Left kidney (tissue), 8 donors: ENCODE measurements at places on chromosomes 7 and 10.

DNA sequence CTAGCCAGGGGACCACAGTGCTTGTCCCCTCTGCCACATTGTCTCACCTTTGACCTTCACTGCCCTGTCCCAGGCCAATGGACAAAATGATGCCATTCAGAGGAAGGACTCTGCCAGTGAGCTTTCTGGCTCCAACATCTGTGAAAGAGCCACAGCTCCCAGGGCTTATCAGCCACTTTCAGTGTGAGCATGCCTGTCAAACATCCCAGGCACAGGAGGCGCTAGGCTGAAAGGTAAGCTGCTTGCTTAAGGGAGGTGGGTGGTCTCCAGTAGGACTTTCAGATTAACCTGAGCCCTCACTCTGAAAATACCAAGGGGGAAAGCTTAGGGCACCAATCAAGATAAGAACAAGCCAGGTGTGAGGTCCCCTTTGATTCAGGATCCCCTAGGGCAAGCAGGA, 59.8 kb upstream of the GDF10 start:
- DNase-seq: no peak

- DNase-seq: no peak
Observed at GRCh38 chr10:124125305-124126116, 32.1 kb upstream of the CHST15 start.

DNA sequence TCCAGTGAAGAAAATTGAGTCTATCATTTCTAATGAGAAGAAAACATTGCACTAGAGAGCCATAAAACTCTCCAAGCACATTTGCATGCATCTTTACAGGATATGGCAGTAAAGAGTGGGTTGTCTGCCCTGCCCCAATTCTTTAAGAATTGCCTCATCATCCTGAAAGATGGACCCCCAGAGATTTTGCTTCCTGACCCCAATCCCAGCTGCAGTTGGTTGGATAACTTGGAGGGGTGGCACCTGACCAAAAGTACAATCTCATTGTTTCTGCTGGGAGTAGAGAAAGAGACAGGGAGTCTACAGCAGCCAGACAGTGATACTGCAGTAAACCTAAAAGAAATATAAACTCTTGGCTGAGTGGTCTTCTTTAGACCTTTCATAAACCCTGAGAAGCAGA, 49.1 kb upstream of the ADCY1 start:
- DNase-seq: no peak

DNA sequence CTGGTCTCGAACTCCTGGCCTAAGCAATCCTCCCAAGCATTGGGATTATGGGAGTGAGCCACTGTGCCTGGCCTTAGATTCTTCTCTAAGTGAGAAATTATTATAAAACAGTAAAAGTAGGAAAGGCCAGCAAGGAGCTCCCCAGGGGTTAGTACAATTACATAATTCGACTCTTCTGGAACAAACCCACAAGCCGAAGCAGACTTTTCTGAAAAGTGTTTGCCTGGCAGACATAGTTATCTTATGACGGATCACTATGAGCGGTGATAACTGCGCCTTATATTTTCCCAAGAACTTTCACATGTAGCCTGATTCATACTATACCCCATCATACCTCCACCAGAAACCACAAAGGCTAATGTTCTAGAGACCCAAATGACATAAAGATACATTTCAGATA, 30.2 kb upstream of the SH3PXD2A start:
- DNase-seq: no peak

- no peak for DNase-seq
Observed at GRCh38 chr10:86888585-86889381, 68.6 kb downstream of the MMRN2 start.

DNA sequence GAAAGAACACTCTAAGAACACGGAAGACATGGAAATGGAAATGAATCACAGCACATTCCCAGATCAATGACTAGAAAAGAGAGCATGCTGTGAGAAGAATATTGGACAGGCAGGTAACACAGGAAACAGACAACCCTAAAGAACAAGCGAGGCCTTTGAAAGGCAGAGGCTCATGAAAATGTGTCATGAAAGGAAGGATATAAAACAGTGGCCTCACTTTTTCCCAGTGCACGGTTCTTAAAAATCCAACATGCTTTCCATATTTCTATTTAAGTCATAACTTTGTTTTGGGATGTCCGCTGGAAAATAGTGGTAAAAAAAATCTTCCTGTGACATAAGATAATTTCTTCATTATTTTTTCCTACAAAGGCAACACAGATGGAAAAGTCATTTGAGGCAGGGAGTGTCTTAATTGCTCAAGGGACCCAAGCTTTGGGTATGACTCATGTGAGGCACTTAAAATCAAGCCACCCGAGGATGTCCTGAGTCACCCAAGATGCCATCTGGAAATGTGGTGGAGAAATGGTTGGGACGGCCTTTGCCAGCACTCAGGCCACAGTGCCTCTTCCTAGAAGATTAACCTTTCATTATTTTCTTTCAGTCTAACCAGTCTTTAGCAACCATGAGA, 17.0 kb downstream of the ITIH5 start:
- DNase-seq: no peak

DNA sequence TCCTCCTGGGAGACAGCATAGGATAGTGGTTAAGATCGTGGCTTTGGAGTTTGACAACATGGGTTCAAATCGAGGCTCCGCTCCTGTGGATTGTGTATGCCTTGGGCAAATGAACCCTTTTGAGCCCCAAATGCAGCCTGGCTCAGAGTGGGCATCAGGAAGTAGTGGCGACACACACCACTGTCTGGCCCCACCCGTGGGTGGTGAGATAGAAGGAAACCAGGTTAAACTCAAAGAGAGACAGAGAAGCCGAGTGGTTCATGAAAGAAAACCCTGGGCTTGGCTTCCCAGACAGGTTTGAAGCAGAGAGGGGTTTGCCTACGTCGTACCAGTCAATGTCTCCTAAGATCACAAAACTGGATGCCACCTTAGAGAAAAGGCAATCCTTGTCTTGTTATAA, 57.7 kb downstream of the PRTFDC1 start:
- no peak for DNase-seq

DNA sequence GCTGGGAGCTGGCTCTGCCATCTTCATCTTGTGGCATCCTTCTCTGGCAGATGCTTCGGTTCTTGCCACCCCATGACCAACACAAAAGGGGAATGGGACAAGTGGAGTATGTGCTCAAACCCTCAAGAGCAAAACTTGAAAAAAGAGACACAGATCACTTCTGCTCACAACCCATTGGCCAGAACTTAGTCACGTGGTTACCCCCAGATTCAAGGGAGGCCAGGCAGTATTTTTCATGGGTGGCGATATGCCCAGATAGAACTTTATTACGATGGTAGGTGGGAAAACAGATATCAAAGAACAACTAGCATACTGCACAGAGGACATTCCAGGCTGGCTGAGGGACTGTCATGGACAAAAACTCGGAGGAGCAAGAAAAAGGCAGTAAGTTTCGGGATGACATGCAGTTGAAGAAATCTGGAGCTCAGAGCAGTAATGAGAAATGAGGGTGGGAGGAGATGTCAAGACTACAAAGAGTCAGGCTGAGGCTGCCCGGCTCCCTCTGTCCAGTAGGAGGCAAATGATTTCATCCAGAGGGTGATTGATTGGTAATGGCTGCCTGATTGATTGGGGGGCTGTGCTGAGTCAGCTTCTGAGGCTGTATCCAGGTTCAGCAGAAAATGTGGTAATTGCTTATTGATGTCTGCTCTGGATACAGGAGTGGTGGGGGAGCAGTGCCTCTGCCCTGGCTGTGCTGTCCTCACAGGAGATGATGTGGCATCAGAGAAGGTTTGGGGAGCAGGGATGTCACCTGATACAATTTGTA, 25.3 kb downstream of the COL13A1 start:
- DNase-seq: no peak

GRCh38 chr10:26790221-26790995, 70.3 kb downstream of the ABI1 start:
- DNase-seq: no peak

GRCh38 chr10:33041783-33042437, 83.9 kb upstream of the ITGB1 start:
- DNase-seq: no peak

DNA sequence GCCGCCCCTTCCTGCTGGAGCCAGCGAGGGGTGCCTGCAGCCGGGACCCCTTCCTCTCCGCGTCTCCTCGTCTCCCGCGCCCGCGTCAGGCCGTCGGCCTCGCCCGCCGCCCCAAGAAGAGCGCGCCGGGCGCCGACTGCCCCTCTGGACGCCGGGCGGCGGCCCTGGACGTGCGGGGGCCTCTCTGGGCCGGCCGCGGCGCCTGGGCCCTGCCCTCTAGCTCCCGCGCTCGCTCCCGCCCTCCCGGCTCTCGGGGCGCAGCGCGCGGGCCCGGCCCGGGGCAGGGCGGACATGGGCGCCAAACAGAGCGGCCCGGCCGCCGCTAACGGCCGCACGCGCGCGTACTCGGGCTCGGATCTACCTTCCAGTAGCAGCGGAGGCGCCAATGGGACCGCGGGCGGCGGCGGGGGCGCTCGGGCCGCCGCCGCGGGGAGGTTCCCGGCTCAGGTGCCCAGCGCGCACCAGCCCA, 704 bp downstream of the ZNRF2 start:
- DNase-seq: no peak

GRCh38 chr10:71753091-71753959, 20.0 kb downstream of the VSIR start:
- DNase-seq: no peak

DNA sequence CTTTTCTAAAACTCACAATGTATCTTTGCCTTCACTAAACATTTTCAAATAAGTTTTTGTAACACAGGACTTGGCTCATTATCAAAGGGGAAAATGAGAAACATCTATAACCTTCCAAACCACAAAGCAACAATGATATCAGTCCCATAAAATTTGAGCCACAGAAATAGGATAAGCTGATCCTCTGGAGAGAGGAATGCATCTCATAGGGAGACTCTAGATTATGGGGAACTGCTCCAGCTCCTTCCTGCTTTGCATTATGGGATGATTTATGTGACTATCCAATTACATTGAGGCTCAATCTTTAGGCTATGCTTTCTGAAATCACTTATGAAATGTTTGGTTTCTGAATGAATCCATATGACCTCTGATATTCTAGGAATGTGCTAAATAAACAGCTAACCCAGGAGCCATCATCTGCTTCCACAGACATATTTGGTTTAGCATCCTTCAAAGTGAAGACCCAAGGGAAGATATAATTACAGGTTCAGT, 70.4 kb downstream of the CUBN start:
- DNase-seq: no peak

DNA sequence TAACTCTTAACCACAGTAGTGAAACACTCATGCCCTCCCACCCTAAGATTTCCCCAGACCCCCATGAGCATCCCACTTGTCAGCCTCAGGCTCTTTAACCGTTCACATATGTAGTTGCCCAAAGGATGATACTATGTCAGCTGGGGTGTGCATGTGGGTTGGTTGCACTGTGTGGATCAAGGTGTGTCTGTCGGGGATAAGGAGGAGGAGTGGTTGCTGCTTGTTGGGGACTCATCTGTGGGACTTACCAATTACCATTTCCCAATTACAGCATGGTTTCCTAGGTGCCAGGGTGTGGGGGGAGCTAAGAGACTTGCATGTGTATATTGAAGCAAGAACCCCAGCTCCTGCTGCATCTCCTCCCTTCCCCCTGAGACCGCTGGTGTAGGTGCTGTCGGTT, 48.8 kb downstream of the CELF2 start:
- DNase-seq: no peak

DNA sequence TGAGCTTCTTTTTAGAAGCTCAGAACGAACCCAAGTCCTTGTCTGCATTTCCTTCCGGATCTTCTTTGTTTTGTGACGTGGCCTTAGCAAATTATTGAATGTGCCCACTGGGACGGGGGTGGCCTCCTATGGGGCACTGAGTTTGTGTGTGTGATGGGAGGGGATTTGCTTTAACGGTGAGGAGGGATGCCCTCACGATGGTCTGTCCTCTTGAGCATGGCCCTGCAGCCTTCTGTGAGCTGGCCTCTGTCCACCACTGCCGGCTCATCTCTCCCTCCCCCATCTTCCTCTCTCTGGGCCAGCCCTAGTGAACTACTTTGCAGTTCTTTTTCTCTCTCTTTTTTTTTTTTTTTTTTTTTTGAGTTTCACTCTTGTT, 62.9 kb upstream of the MKRN1 start:
- no peak for DNase-seq

- DNase-seq: no peak
Observed at GRCh38 chr7:139731802-139732470, 45.9 kb downstream of the HIPK2 start.

DNA sequence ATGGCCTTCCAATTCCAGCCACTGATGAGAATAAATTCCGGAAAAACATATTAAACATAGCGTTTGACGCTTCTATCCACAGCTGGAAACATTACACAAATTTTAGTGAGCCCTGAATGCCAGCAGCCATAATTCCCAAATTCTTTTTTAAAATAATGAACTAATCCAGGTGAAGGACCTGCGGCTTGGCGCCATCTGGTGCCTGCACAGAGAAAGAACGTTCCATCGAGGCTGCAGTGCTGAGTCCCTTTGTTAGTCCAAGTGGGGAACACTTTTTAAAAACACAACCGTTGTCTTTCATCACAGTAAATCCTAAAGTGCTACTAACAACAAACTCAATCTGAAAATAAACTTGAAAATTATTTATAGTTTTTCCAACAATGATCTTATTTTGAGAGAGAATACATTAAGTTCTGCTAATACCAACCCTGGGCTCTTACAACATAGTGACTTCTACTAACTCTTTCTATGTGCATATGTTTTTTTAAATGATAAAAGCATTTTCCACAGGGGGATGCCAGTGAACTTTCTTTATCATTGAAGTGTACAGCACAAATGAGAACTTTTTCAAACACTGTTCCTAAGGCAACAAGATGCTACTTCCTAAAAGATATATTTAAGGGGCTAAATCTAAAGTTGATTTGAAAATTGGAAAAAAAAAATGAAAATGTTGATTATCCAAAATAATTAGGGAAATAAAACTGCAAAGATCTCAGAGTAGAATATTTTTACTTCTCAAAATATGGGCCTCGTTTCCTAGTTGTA, 166.9 kb upstream of the RNF32 start:
- peak; percentile 22 for DNase-seq

DNA sequence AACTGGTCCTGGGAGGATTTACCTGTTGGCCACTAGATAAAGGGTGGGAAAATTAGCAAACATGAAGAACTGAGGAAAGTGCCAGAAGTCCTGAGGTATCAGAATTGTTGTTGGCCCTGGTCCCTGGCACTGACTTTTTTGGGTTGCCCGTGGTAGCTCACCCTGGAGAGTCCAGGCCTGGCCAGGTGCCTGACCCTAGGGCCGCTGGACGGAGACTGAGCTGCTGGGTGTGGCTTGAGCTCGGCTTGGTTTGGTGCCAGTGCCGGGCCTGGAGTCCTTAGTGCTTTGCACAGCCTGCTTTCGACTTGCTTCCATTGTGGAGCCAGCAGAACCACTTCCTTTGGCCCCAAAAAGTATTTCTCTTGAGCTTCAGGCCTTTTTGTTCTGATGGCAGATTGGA, 12.9 kb downstream of the MDH2 start:
- DNase-seq: no peak

- no peak for DNase-seq
Observed at GRCh38 chr10:84552478-84552877, 224.1 kb downstream of the CCSER2 start.

DNA sequence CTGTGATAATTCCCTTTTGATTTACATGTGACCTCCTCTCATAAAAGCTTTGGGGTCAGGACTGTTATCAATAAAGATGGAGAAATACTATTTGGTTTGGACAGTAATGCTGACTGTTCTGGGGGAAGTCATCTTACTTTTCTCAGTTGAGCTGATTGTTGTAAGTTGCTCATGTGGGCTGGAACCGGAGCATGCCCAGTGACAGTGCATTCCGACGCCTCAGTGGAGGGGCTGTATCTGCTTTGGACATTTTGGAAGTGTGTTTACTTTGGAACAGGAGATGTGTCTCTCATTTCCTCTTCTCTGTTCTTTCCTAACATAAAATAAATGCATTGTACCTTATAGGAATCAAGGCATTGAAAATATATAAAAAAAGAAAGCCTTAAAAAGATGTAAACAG, 30.1 kb downstream of the RBM33 start:
- peak; percentile 12 for DNase-seq

GRCh38 chr10:121137533-121137932, 286.4 kb downstream of the WDR11 start:
- no peak for DNase-seq
